ENCODE measurements at places on chromosomes 5 and 9. TPM values are rescaled to one million over a fixed set of nuclear protein-coding genes. Genes with fewer than 3 reads are reported as not detected.

ARID3C gene
- not detected for total RNA-seq

LCN9 gene
- not detected for total RNA-seq

- peak; percentile 99 for DNase-seq
Observed at GRCh38 chr5:142201471-142201887, 92.9 kb downstream of the NDFIP1 start.

GRCh38 chr9:98978231-98978681 lies 34.5 kb downstream of the COL15A1 start:
- no peak for DNase-seq

NUTM2G gene
- not detected for total RNA-seq

GRCh38 chr9:30932226-30932625 lies 1452.2 kb upstream of the ACO1 start:
- no peak for DNase-seq

HEMGN gene
- not detected for total RNA-seq

DNA sequence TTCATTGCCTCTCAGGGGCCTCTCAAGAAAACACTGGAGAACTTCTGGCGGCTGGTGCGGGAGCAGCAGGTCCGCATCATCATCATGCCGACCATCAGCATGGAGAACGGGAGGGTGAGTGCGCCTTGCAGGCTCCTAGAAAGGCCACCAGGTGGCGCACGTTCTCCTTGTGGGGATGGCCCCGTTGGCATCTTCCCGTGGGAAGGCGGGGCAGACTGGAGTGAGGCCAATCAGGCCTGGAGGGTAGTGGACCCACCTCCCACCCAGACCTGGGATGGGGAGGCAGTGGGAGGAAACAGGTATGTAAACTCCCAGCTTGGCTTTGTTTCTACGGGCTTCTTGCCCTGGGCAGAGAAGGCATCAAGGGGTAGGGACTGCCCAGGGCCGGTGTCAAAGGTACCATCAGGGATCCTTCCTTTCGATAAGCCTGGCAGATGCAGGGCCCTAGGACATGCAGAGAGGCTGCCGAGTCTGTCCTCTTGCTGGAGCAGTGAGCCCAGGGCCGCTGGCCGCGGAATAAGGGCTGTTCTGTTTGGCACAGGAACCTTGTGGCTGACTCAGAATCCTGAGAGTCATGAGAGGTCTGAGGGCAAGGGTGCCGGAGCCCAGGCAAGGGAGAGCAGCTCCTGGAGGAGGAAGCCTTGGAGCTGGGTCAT lies 18.9 kb upstream of the SPTLC1 start:
- DNase-seq = peak; percentile 77

DNA sequence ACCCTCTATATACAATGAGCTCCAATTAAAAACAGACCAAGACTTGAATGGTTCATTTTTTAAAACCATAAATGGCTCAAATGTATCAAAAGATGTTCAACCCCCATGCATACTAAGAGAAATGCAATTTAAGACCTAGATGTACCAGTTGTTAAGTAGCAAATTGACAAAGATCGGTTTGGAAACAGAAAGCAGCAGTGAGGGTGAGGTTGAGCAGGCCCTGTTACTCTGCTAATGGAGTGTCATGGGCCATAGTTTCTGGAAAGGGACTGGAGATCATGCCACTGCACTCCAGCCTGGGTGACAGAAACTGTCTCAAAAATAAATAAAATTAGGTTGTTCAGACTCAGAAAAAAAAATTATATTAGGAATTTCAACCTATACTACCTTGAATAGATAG lies 55.0 kb downstream of the FNBP1 start:
- DNase-seq = no peak

SPATA31E1 gene
- not detected for total RNA-seq

GRCh38 chr5:88661806-88662207 lies 221.2 kb downstream of the MEF2C start:
- no peak for DNase-seq

PCDHB8 gene
- 0.18 TPM for total RNA-seq

ADAMTS19 gene
- 0.28 TPM for total RNA-seq

DNA sequence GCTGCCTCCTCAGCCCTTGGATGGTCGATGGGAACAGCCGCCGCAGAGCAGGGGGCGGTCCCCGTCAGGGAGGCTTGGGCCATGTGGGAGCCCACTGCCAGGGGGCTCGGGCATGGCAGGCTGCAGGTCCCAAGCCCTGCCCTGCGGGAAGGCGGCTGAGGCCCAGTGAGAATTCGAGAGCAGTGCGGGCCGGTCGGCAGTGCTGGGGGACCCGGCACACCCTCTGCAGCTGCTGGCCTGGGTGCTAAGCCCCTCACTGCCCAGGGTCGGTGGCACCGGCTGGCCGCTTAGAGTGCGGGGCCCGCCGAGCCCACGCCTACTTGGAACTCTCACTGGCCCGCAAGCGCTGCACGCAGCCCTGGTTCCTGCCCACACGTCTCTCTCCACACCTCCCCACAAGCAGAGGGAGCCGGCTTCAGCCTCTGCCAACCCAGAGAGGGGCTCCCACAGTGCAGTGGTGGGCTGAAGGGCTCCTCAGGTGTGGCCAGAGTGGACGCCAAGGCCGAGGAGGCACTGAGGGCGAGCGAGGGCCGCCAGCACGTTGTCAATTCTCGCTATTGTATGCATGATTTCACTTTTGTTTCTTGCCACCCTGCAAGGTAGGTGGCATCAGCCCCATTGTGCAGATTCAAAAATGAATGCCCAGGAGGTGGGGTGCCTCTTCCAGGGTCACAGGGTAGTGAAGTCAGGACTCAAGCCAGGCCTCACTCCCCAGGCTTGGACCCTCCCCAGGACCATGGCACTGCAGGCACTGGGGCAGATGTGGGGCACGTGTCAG lies 48.6 kb downstream of the COL15A1 start:
- no peak for DNase-seq

GRCh38 chr9:12141422-12141821 lies 551.8 kb upstream of the TYRP1 start:
- DNase-seq = no peak

DNA sequence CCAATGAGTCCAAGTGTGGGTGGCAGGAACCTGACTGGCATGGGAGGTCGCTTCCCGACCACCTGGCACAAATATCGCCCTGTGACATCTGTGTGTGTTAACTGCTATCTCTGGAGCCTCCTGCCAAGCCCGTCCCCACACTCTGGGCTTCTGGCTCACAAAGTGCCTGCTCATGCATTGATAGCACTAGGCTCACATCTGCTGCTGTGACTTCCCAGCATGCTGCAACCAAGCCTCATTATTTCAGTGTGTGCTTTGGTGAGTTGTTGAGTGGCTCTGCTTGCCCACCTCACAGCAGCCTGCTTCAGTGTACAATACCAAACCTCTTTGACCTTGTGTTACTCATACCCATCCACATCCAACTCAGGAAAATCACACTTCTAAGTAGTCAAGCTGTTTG lies 139.8 kb downstream of the APBA1 start:
- DNase-seq = peak; percentile 35

- no peak for DNase-seq
Observed at GRCh38 chr5:19401032-19401431, 587.0 kb downstream of the CDH18 start.

- peak; percentile 89 for DNase-seq
Observed at GRCh38 chr9:37760416-37761161, 7.0 kb downstream of the TRMT10B start.

NRARP gene
- not detected for total RNA-seq

GRCh38 chr9:32906213-32906612 lies 95.2 kb downstream of the APTX start:
- no peak for DNase-seq

PDLIM4 gene
- 97.5 TPM for total RNA-seq

- peak; percentile 60 for DNase-seq
Observed at GRCh38 chr5:114238771-114239313, 123.0 kb upstream of the KCNN2 start.

DNA sequence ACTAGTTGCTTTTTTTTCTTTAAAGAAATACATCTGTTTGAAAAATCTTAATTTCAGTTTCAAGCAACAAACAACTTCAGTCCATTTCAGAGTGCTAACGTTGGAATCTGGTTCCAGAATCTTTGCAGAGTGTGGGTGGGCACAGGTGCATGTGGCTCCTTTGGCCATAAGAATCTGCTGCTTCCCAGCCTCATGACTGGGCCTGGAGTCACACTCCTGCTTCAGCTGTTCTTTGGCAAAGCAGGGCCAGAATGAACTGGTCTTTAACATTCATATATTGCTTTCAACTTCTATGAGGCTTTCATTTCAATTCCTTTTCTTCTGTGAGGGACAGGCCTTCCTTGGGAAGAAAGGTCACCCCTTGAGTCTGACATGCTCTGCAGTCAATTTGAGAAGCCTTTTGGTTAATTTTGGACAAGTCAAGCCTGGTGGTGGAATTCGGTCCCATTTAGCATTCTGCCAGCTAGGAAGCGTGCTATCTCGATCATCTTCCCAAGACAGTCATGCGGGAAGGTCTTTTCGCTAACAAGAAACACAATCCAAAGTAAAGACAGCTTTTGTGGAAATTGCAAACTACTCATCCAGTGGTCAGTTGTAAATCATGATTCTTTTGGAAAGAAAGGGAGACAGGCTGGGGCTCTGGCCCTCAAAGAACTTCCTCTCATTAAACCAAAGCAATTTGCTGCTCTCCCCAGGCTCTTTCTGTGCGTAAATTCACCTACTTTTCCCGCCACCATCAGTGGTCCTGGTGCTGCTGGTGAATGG lies 55.2 kb downstream of the SLC1A3 start:
- DNase-seq = no peak

DNA sequence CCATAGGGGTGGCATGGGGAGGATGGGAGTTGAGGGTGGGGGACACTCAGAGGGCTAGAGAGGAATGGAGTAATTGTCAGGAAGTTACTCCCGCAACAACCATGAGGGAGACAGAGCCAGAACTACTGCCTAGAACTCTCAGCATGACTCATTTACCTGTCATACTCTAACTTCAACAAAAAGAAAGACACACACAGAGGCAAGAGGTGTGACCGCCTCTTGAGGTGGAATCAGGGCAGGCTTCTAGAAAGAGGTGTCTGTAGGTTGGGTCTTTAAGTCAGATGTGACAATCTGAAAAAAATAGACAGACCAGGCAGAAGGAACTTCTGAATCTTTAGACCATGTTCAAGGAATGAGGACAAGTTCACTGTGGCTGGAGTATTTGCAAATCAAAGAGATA lies 73.4 kb downstream of the GABBR2 start:
- DNase-seq = peak; percentile 62

KIF12 gene
- total RNA-seq = not detected

- no peak for DNase-seq
Observed at GRCh38 chr5:101346906-101347305, 443.8 kb upstream of the ST8SIA4 start.

GRCh38 chr5:66929995-66930394 lies 266.6 kb downstream of the CD180 start:
- DNase-seq = no peak

PAEP gene
- total RNA-seq = not detected

- no peak for DNase-seq
Observed at GRCh38 chr9:108105885-108106284, 616.3 kb upstream of the KLF4 start.

- no peak for DNase-seq
Observed at GRCh38 chr5:169065400-169065799, 235.5 kb downstream of the SLIT3 start.

SLIT3 gene
- 0.18 TPM for total RNA-seq

DNA sequence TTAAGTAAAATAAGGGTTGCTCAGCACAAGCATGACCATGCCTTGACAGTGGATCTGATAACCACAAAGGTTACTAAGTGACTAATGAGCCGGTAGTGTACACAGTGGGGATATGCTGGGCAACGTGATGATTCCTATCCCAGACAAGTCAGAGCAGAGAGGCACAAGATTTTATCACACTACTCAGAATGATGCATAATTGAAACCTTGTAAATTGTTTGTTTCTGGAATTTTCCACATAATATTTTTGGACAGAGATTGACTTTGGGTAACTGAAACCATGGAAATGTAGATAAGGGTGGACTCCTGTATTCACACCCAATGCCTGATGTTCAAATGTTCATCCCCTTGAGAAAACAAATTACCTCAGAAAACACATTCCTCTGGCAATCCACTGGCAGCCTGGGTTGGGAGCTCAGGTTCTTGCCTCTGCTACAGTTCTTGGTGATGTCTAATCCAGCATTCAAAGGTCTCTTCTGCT lies 16.2 kb upstream of the ERAP1 start:
- peak; percentile 87 for DNase-seq

DNA sequence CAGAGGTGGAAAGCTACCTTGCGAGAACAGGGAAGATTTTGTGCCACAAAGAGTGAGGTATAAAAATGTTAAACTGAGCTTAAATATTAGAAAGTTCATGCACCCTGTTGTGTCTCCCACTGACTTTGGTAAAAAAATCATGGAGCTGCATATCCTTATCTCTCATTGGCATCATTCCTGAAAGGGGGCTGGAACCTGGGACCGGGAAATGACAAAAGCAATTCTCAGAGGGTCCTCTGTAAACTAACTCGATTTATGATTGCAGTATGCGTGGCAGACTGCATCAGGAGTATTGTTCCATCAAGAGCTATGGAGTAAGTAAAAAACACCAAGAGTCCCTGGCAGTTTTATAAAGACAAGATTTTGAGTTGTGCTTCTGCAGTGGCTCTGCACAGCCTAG lies 148.8 kb downstream of the DCP2 start:
- DNase-seq = no peak

- no peak for DNase-seq
Observed at GRCh38 chr5:59607138-59607765, 286.3 kb downstream of the PDE4D start.

GRCh38 chr9:120935383-120935857 lies 8.8 kb upstream of the TRAF1 start:
- peak; percentile 91 for DNase-seq

IL3 gene
- total RNA-seq = not detected

GRCh38 chr9:27429436-27429835 lies 94.7 kb upstream of the IFNK start:
- DNase-seq = no peak

GRCh38 chr5:181170996-181171395 lies 23.6 kb downstream of the OR2V2 start:
- DNase-seq = peak; percentile 37

PDE8B gene
- total RNA-seq = under 0.01 TPM

KIF4B gene
- total RNA-seq = under 0.01 TPM

DNA sequence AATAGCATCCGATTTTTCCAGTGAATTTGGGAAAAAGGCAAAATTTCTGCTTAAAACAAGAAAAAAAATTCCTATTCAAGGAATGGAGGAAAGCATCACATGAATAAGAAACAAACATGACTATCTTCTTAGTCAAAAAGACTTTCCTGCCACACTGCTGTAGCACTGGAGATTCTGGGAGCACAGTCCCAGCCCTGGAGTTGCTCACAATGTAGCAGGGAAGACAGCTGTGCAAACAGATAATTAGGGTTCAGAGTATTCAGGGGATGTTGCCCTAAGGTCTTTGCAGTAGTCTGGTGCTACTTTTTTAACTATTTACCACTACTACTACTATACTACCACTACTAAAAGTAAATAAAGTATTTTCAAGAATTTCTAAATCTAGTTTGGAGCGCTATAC lies 86.5 kb downstream of the BNC2 start:
- DNase-seq = no peak

All from IMR-90 (cell line).